T-helper 17 cell (primary cell): ENCODE measurements at places on chromosomes 4 and X. TPM values are rescaled to one million over a fixed set of nuclear protein-coding genes. Genes with fewer than 3 reads are reported as not detected.
A peak's percentile ranks its signal among the peaks of the same experiment; 100 is the strongest.

The EXOC1L gene
- not detected for total RNA-seq

The PLS3 gene
- total RNA-seq, result 1.0 TPM

The NPY2R gene
- not detected for total RNA-seq

The RAP2C gene
- 47.2 TPM for total RNA-seq

The ARX gene
- not detected for total RNA-seq

DNA sequence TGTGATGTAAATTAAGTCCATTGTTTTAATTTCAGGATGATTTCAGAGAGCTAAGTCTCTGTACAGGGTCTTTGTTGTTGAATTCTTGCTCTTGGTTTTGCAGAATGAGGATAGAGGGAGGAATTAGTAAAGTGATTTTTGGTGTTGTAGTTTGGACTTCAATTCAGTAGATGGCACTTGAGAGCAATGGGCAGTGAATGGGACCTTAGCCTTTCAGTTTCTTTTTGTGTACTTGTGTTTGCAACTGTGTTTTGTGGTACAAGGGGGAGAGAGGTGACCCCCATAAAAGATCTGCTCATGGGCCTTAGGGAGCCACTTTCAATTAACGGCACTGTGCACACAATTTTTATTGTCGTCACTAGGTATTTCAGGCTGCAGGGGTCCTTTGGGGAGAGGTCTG is 340.0 kb downstream of the DCAF12L2 start:
- no peak for DNase-seq
- H3K27me3 ChIP-seq, result no peaks in the 10 kb centered on the region
- H3K27ac ChIP-seq, result no peak overlapping the region
- H3K4me1 ChIP-seq, result no peaks in the 10 kb centered on the region

- DNase-seq, result no peak
- H3K4me3 ChIP-seq, result no peak overlapping the region
- no peaks in the 10 kb centered on the region for H3K36me3 ChIP-seq
- no peaks in the 10 kb centered on the region for H3K27me3 ChIP-seq
- H3K4me1 ChIP-seq, result no peaks in the 10 kb centered on the region
Measured at GRCh38 chrX:150192816-150193215, 170.3 kb upstream of the MAMLD1 start.

DNA sequence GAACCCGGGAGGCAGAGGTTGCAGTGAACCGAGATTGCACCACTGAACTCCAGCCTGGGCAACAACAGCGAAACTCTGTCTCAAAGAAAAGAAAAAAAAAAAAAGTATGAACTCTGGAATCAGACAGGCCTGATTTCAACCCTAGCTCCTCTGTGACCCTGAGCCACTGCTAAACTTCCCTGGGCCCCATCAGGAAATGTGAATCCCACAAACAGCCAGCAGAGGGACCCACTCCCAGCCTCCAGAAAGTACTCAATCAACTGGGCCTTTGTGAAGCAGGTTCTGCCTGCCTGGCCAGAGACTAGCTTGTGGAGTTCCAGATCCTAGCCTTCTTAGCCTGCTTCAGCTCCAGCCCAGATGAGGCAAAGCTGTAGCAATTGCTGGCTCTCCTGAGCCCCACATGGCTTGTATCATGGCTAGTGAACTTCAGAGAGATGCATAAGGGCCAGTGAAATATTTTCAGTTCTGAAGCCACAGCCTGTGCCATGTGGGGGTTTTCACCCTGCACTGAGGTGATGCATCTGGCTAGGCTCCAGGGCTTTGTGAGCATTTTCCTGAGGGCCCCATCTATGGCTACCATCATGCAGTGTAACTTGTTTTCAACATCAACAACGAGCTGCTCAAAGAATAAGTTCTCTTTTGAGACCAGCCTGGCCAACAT is 7.2 kb upstream of the IDS start:
- no peak overlapping the region for H3K27ac ChIP-seq
- no peaks in the 10 kb centered on the region for H3K36me3 ChIP-seq
- no peak overlapping the region for H3K4me3 ChIP-seq
- peaks cover 4% of the 10 kb centered on the region for H3K4me1 ChIP-seq
- DNase-seq, result peak; percentile 49

- no peaks in the 10 kb centered on the region for H3K36me3 ChIP-seq
- no peaks in the 10 kb centered on the region for H3K27me3 ChIP-seq
- H3K27ac ChIP-seq, result no peak overlapping the region
Measured at GRCh38 chr4:19883841-19884240, 367.9 kb upstream of the SLIT2 start.

GRCh38 chrX:154540897-154541535 is 5.6 kb downstream of the G6PD start:
- H3K36me3 ChIP-seq, result no peaks in the 10 kb centered on the region
- H3K27me3 ChIP-seq, result no peaks in the 10 kb centered on the region
- DNase-seq, result no peak
- H3K4me3 ChIP-seq, result no peak overlapping the region
- peaks cover 7% of the 10 kb centered on the region for H3K4me1 ChIP-seq

GRCh38 chr4:101065346-101065745 is 282.0 kb downstream of the PPP3CA start:
- DNase-seq, result no peak
- peaks cover 9% of the 10 kb centered on the region for H3K4me1 ChIP-seq
- peaks cover 3% of the 10 kb centered on the region for H3K36me3 ChIP-seq
- no peak overlapping the region for H3K4me3 ChIP-seq

DNA sequence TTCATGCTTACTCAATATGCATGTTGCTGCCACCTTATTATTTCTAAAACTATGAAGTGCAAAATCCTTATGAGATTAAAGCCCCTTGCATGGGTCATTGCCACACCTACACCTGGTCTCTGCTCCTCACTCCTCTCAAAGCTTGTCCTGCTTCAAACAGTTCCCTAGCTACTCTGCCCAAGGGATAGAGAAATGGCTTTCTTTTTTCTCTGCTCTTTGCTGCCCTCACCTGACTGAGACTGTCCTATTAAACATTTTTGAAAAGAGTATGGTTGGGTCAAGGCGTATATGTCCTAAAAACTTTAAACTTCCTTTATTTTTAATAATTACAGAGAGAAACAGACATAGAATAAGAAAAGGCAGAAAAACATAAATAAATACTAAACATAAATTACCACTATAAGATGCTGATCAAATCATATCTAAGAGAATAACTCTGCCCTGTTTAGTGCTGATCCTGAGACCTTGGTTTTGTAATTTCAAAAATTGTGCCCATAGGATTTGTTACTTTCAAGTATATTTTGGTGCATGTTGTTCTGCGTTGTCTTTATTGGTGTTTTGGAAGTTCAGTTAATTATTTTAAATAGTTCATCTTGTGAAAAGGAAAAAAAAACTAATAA is 704.9 kb upstream of the PABPC4L start:
- no peak overlapping the region for H3K27ac ChIP-seq
- no peaks in the 10 kb centered on the region for H3K4me1 ChIP-seq
- no peaks in the 10 kb centered on the region for H3K36me3 ChIP-seq
- H3K4me3 ChIP-seq, result no peak overlapping the region
- H3K27me3 ChIP-seq, result no peaks in the 10 kb centered on the region

- peaks cover 5% of the 10 kb centered on the region for H3K4me1 ChIP-seq
- H3K27me3 ChIP-seq, result no peaks in the 10 kb centered on the region
- no peak overlapping the region for H3K27ac ChIP-seq
- DNase-seq, result no peak
- H3K36me3 ChIP-seq, result no peaks in the 10 kb centered on the region
- H3K4me3 ChIP-seq, result no peak overlapping the region
Measured at GRCh38 chrX:9476810-9477575, 12.1 kb downstream of the TBL1X start.

- DNase-seq, result no peak
- no peaks in the 10 kb centered on the region for H3K4me1 ChIP-seq
- H3K36me3 ChIP-seq, result no peaks in the 10 kb centered on the region
- no peak overlapping the region for H3K4me3 ChIP-seq
- H3K27ac ChIP-seq, result no peak overlapping the region
- H3K27me3 ChIP-seq, result peaks cover 4% of the 10 kb centered on the region
Measured at GRCh38 chrX:120825146-120825545, 50.5 kb downstream of the CT47B1 start.

GRCh38 chr4:132123870-132124623 is 1025.0 kb upstream of the PCDH10 start:
- no peak for DNase-seq
- no peaks in the 10 kb centered on the region for H3K27me3 ChIP-seq
- H3K36me3 ChIP-seq, result no peaks in the 10 kb centered on the region
- H3K4me3 ChIP-seq, result peak overlapping the region; percentile 28

GRCh38 chr4:185839770-185840169 is 27.8 kb upstream of the SORBS2 start:
- no peak for DNase-seq
- H3K4me1 ChIP-seq, result no peaks in the 10 kb centered on the region
- no peak overlapping the region for H3K27ac ChIP-seq
- H3K36me3 ChIP-seq, result no peaks in the 10 kb centered on the region
- H3K4me3 ChIP-seq, result no peak overlapping the region
- H3K27me3 ChIP-seq, result no peaks in the 10 kb centered on the region

DNA sequence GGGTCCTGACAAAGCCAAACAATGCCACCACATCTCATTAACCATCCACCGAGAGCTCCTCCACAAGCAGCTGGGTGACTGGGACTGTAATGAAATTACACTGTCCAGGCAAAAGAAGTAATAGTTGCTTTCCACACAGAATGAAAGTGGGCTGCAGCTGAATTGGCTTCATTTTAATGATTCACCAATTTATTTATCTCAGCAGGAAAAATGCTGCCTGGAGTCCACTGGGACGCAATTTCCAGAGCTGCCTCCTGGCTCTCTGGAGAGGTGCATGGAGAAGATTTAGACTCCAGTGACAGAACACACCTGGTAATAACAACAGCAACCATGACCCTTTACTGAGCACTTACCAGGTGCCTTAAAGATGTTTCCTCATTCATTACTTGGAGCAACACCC is 226.7 kb downstream of the LDB2 start:
- H3K36me3 ChIP-seq, result no peaks in the 10 kb centered on the region
- no peak for DNase-seq
- H3K4me1 ChIP-seq, result no peaks in the 10 kb centered on the region
- no peak overlapping the region for H3K27ac ChIP-seq
- H3K4me3 ChIP-seq, result no peak overlapping the region

- peaks cover 4% of the 10 kb centered on the region for H3K4me1 ChIP-seq
- DNase-seq, result no peak
- no peak overlapping the region for H3K27ac ChIP-seq
- H3K4me3 ChIP-seq, result no peak overlapping the region
Measured at GRCh38 chr4:80875642-80876041, 154.9 kb upstream of the BMP3 start.

DNA sequence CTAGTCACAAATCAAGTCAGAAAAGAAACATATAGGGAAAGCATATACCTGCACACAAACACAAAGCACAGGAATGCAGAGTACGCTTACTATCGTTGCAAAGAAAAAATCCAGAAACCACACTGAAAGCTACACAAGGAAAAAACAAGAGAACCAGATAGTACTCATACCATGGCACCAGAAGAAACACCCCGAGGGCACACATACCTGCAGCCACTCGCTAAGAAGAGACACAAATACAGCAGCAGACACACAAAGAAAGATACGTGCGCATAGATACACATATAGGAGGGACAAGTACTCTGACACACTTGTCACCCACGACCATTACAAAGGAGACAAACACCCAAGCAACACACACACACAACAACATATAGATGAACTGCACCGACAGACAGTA is 1.4 kb upstream of the SLC38A5 start:
- H3K27ac ChIP-seq, result no peak overlapping the region
- H3K36me3 ChIP-seq, result peaks cover 4% of the 10 kb centered on the region
- no peak for DNase-seq
- peaks cover 19% of the 10 kb centered on the region for H3K4me1 ChIP-seq

DNA sequence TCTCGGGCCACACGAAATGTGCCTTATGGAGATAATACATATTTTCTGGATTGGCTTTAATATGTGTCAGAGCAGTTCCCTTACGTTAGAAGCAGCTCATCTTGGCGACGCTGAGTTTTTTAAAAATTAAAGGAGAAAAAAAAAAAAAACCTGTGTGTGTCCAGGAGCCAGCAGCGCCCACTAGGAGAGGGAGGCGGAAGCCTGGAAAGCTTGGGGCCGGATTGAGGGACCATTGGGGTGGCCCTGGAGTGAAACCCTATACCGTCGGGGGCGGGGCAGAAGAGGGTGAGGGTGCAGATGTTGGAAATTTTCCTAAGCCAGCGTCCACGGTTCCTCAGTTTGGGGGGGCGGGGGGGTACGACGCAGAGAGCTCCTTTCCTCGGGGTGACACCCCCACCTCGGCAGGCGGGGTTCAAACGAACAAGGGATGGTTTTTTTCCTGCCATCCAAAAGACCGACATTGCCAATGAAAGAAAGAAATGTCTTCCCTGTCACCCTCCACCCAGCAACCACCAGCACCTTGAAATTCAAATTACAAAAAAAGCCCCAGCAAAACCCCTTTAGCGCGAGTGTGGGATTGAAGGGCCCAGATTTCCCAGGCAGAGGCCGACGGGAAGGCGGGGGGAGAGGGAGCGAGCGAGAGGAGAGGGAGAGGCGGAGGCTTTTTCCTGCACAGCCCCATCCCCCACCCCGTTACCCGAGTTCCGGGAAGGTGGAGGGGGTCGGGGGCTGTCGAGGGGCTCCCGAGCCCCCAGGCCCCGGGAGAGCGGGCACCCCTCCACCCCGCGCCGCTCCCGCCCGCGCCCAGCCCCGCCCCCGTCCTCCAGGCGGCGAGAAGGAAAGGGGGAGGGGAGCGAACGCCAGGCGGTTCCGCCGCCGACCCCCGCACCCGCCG is 859 bp downstream of the SMARCA1 start:
- peak overlapping the region; percentile 85 for H3K4me3 ChIP-seq
- no peak overlapping the region for H3K27ac ChIP-seq
- DNase-seq, result no peak
- H3K4me1 ChIP-seq, result peaks cover 7% of the 10 kb centered on the region
- H3K36me3 ChIP-seq, result no peaks in the 10 kb centered on the region

DNA sequence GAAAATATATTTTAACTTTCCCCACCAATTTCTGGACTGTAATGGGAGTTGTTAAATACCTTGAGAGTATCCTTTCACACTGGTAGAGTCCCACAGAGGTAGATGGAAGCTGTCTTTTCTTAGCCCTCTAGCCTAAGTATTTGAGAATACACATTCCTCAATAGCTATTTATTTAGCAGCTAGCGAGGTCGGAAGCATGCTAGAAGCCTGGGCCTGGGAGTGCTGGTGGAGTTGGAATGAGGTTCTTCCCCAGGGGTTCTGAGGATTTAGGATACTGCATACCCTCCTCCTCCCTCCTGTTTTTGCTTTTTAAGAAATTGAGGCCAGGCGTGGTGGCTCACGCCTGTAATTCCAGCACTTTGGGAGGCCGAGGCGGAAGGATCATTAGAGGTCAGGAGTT is 999 bp upstream of the KLHL15 start:
- no peaks in the 10 kb centered on the region for H3K36me3 ChIP-seq
- DNase-seq, result no peak
- H3K27me3 ChIP-seq, result no peaks in the 10 kb centered on the region
- H3K4me1 ChIP-seq, result peaks cover 9% of the 10 kb centered on the region
- no peak overlapping the region for H3K27ac ChIP-seq
- H3K4me3 ChIP-seq, result no peak overlapping the region

DNA sequence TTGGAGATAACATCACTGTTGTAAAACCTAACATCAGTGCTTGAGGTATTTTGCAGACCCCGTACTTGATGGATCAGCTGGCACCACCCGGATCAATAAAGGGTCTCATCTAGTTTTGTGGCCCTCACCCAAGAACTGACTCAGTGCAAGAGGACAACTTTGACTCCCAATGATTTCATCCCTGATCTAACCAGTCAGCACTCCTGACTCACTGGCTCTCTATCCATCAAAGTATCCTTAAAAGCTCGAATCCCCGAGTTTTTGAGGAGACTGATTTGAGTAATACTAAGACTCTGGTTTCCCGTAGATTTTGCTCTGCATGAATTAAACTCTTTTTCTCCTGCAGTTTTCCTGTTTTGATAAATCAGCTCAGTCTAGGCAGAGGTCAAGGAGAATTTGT is 2498.1 kb downstream of the PCDH7 start:
- H3K4me1 ChIP-seq, result no peaks in the 10 kb centered on the region
- H3K27me3 ChIP-seq, result no peaks in the 10 kb centered on the region
- no peak overlapping the region for H3K27ac ChIP-seq
- DNase-seq, result no peak
- H3K4me3 ChIP-seq, result no peak overlapping the region
